ENCODE measurements at places on chromosomes 7 and 10.

DNA sequence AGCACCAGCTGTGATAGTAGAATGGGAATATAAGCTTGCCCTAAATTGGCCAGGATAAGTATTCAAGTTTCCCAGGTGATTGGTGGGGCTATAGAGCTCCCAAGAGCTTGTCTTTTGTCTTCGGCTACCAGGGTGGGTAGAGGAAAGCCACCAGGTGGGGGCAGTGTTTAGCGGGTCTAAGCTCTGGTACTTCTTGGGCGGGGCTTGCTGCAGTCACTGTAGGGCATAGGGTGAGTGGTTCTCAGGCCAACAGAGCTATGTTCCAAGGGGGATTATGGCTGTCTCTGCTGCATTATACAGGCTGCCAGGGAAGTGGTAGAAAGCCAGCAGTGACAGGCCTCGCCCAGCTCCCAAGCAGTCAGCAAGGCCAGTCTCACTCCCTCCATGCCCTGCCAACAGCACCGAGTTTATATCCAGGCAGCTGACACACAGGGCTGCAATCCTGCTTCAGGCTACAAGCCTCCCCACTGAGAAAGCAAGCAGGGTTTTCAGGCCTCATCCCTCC is 110.7 kb downstream of the ZNF467 start:
- peak; percentile 42 for DNase-seq

GRCh38 chr7:196283-196682 is 3.9 kb downstream of the FAM20C start:
- no peak for DNase-seq

- DNase-seq, result no peak
Measured at GRCh38 chr10:119313644-119314043, 106.3 kb downstream of the GRK5 start.

DNA sequence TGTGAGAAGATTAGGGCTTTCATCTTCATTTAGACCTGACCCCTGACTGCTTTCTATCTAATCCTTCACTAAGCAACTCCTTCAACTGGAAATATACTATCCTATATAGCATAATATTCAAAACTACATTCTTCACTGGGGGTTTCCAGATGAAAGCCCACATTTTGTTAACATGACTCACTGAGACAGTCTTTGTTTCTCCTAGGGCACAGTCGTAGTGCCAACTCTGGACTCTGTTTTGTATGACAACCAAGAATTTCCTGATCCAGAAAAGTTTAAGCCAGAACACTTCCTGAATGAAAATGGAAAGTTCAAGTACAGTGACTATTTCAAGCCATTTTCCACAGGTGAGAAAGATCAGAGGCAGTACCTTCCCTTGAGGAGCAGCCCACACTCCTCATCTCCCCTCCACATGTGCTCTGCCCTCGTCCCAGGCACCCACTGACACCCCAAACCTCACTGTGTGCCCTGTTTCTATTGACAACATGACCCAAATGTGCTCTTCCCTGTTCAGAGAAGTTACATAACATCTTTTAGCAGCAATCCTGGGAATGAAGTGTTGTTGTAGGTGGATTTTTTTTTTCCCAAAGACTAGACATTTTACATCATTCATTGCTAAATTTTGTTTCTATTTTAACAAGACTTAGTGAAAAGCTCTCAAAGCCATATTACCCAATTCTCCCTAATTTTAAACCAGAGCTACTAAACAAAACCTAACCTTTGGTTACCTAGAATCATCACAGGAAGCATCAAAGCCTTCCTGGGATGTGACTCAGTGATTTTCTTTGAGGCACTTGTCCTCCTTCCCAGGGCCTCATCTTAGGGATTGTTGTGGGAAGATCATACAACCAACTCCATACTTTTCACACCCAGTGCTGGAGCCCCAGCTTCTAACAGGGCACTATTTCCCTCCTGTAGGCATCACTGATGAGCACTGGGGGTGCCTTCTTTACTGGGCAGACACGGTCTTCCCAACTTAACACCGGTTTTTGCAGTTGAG is 10.7 kb downstream of the CYP2E1 start:
- DNase-seq, result no peak

GRCh38 chr7:131107337-131108211 is 220.1 kb upstream of the MKLN1 start:
- peak; percentile 89 for DNase-seq

DNA sequence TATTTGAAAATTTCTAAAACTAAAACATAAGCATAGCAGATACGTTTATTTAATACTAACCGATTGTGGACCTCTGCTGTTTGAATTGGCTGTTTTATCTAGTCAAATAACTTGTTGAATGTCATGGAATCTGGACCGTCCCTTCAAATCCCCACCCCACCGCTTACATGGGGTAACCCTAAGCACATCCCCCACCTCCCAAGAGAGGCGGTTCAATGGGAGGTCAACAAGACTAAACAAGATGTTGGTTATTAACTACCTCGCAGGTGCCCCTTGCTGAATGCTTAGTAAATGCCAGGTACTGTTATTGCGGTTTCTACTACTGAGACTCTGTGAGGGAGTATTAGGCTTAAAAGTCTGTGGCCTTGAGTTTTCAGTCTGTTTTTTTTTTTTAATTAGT is 70.9 kb downstream of the DAGLB start:
- no peak for DNase-seq

- no peak for DNase-seq
Measured at GRCh38 chr7:122746948-122747347, 44.2 kb upstream of the RNF148 start.

- no peak for DNase-seq
Measured at GRCh38 chr7:26295586-26295985, 3.9 kb downstream of the SNX10 start.

DNA sequence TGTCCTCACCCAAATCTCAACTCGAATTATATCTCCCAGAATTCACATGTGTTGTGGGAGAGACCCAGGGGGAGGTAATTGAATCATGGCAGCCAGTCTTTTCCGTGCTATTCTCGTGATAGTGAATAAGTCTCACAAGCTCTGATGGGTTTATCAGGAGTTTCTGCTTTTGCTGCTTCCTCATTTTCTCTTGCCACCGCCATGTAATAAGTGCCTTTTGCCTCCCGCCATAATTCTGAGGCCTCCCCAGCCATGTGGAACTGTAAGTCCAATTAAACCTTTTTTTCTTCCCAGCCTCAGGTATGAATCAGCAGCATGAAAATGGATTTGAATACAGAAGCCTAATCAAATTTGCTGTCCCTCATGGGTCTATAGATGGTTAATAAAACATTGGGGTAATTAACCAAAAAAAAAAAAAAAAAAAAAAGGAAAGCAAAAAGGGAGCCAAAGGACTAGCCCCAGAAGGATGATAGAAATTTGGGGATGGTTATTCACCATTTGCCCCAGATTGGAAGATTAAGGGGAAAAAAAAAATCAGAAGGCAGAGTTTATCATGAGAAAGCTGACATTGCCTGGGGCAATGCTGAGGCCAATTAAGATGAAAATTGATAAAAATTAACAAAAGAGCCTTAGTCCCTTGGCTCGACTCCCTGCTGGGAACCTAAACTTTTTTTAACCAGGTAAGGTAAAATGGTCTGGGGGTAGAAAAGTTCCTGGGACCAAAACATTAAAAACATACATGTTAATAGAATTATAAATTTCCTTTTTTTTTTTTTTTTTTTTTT is 27.6 kb downstream of the AVL9 start:
- no peak for DNase-seq

DNA sequence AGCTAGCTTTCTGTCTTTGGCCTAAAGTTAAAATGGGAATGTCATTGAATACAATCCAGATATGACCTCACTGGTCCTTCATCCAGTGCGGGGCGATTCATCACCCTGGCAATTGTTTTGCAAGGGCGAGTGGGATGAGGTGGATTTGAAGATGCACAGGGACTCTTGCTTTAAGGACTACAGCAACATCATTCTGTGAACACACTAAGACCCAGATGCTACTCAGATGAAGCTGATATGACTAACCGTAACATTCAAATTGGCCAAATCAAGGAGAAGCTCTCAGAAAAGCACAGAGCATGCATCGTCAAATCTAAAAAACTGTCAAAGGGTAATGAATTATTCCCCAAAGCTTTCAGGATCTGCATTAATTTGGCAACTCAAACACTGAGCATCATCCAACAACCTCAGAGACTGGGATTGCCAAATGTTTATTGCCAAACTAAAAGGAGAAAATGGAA is 12.8 kb downstream of the CPA1 start:
- peak; percentile 21 for DNase-seq

DNA sequence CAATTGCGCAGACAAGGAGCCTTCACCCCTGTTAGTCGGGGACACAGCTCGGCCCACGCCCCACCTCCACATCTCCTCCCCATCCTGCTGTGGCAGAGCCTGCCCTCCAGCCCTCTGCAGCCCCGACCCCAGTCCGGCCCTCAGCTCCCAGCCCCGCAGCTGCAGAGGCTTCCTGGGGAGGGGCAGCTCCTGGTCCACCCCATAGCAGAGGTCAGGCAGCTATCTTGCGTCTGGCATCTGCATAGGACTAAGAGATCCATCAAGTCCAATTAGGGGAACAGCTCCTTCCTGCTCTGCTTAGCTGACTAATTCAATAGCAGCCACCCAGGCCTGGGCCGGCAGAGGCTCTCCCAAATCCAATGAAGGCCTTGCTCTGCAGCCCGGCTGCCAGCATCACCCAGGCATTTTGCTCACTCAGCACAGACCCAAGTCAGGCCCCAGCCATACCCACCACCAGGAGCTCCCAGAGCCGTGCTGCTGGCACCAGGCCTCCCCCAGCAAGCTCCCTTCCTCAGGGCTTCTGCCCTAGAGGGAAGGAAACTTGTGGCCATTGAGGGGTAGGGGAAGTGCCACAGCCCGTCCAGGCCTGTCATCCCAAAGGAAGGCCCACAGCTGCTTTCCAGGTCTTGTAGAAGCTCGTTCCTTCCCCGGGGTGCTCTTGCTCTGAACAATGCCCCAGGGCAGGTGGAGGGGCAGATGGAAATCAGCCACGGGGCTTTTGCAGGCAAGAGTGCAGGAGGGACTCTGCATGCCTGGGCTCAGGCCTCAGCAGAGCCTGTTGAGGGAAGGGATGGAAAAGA is 106.2 kb upstream of the RET start:
- DNase-seq, result no peak

GRCh38 chr10:111298031-111298430 is 221.2 kb downstream of the ADRA2A start:
- no peak for DNase-seq

- DNase-seq, result no peak
Measured at GRCh38 chr7:45863715-45864114, 9.2 kb downstream of the CCDC201 start.

- DNase-seq, result peak; percentile 70
Measured at GRCh38 chr10:29257106-29257783, 31.6 kb upstream of the LYZL1 start.

DNA sequence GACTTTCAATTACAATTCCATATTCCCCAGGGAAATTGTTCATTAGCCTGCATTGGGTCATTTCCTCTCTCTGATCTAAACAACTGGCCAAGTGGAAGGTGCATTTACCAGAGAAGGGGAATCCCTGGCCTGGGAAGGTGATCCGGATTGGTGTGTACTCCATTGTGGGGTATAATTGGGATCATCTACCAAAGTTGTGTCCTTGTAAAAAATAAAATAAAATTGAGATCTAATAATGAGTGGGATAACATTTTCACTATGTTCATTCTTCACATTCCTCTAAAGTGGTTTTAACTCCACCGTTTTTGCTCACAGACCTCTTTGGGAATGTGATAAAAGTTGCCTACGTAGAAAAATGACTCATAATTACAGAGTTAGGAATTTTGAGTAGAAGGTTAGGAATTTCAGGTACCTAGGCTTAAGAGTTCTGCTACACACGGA is 22.8 kb downstream of the ARL5B start:
- DNase-seq, result no peak

- DNase-seq, result no peak
Measured at GRCh38 chr7:14196555-14196954, 207.1 kb upstream of the ETV1 start.

DNA sequence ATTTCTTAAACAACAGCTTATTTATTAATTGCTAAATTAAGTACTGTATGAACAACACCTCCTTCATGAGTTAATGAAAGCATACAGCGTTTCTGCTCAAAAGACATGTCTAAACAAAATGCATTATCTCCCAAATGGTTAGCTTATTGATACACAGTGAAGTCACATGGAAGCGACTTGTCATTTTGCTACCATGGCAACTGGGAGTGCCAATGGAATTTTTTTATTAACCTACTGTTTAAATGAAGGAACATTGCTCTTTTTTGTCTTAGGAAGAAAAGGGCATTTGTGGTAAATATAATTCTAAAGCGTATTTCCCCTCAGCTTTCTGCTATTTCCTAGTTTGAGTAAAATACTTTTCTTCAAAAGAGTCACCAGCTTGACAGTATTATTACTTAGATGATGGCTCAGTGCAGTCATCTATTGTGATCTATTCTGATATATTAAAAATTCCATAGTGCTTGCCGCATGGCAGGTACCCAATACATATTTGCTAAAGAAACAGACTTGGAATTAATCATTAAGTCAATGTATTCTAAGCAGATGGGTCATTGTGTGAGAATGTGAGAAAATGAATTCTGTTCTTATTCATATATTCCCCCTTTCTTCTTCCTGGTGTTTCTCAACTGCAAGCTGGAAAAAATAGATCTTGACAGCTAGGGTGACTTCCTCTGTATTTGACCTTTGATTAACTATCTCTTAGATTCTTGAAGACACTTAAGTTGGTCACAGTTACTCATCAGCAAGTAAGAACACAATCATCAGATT is 818.3 kb downstream of the MAGI2 start:
- DNase-seq, result no peak

DNA sequence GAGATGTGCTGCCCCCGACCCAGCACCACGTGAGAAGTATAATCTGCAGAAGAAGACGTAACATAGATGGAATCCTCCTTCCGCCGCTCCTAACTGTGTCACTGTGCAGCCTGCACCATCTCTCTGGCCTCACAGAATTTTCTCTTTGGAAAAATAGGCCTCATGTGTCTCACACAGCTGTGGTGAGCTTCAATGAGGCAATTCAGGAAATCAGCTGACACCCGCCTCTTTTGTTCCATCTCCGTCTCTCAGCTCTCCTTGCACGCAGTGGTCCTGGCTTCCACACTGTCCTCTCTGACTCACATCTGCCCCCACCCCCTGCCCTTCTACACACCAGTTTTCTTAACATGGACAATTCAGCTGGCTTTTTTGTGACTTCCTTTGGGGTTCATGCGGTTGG is 7.2 kb downstream of the C10orf90 start:
- DNase-seq, result peak; percentile 52

GRCh38 chr10:123807444-123808035 is 84.1 kb downstream of the CPXM2 start:
- no peak for DNase-seq

DNA sequence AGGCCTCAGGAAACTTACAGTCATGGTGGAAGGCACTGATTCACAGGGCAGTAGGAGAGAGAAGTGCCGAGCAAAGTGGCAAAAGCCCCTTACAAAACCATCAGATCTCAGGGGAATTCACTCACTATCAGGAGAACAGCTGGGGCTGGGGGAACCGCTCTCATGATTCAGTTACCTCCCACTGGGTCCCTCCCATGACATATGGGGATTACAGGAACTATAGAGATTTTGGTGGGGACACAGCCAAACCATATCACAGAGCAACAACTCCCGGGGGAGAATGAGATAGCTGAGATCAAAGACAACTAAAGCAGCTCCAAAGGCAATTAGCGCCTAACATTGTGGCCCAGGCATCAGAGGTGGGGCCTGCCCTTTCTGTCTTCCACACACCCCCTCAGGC is 85.4 kb upstream of the VOPP1 start:
- DNase-seq, result no peak

GRCh38 chr10:127922675-127923366 is 15.9 kb downstream of the PTPRE start:
- DNase-seq, result peak; percentile 78

GRCh38 chr10:28391283-28391682 is 88.4 kb upstream of the MPP7 start:
- DNase-seq, result no peak

All from fibroblast of gingiva (primary cell).